Erythroblast (primary cell): ENCODE measurements at places on chromosomes 6 and 20.

GRCh38 chr6:130848945-130849344 is 21.7 kb downstream of the SMLR1 start:
- DNase-seq = no peak

DNA sequence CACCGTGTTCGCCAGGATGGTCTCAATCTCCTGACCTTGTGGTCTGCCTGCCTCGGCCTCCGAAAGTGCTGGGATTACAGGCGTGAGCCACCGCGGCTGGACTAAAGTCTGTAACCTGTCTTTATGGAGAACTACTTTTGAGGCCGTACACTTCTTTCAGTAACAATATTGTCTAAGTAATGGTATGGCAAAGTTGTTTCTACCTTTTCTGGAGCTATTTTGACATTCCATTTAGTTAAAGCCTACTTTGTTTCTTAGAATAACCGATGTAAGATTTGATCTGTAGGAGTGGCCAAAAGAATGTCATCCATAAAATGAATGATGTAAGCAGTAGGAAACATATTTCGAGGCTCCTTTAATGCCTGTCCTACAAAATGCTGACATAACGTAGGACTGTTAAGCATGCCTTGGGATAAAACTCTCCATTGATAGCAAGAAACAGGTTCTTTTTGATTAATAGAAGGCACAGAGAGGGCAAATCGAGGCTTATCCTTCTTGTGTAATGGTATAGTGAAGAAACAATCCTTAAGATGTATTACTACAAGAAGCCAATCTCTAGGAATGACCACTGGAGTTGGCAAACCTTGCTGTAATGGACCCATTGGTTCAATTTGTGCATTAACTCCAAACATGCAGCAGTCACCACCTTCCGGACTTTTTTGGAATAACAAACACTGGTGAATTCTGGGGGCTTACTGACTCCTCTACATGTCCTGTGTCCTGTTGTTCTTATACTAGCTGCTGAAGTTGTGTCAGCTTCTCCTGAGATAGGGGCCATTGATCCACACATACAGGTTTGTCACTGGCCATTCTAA is 35.9 kb downstream of the HLA-DRA start:
- no peak for DNase-seq

GRCh38 chr6:69894578-69895347 is 28.4 kb downstream of the COL19A1 start:
- no peak for DNase-seq

GRCh38 chr6:42841844-42842584 is 37.4 kb upstream of the RPL7L1 start:
- no peak for DNase-seq

GRCh38 chr6:54624779-54625178 is 221.8 kb upstream of the FAM83B start:
- DNase-seq = no peak

GRCh38 chr6:145051661-145052060 is 683.7 kb downstream of the EPM2A start:
- DNase-seq = no peak

GRCh38 chr6:155142168-155143028 is 121.4 kb upstream of the CLDN20 start:
- no peak for DNase-seq

DNA sequence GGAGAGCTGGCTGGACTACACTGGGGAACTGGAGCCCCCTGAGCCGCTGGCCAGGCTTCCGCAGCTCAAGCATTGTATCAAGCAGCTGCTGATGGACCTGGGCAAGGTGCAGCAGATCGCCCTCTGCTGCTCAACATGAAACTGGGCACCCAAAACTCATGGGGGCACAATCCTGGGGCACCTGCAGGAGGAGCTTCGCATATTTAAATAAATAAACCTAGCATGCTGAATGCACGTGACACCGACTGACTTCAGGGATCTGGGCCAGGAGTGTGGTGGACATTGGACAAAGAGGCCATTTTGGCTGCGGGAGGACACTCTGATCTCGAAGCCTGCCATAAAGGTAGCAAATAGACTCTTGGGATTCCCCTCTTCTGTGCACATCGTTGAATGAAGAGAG is 6.8 kb downstream of the SCAND1 start:
- DNase-seq = peak; percentile 64

GRCh38 chr6:3194535-3195419 is 32.7 kb downstream of the TUBB2B start:
- DNase-seq = no peak

DNA sequence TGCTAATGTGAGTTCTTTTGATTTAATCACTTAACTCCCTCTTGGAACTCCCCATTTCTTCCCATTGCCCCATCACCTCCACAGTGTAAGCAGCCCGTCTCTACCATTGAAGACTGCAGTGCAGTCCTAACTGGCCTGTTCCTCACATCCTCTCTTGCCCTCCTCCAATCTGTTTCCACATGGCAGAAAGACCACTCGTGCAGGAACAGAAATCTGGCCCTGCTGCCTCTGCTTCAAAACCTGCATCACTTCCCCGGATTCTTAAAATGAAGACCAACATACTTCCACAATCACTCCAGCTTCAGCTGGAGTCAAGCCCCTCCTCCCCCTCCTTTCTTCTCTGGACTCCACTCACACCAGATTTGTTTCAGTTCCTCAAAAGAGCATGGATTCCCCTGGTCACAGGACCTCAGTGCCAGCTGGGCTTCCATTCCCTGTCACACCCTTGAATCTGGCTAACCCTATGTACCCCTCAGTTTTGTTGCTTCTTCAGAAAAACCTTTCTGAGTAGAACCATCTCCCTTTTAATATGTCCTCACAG is 802.3 kb downstream of the MAFB start:
- DNase-seq = no peak

- DNase-seq = no peak
These were observed 1.3 kb downstream of the SIRPB2 start for GRCh38 chr20:1489764-1490436.
